Activated CD4-positive, alpha-beta memory T cell treated with anti-CD3 and anti-CD28 coated beads for 36 hours (primary cell): ENCODE measurements at places on chromosomes 5 and 9. TPM values are rescaled to one million over a fixed set of nuclear protein-coding genes. Genes with fewer than 3 reads are reported as not detected.

P4HA2 gene
- total RNA-seq, result 6.0 TPM

CHSY3 gene
- total RNA-seq, result not detected

SLC36A2 gene
- not detected for total RNA-seq

OR2K2 gene
- not detected for total RNA-seq

CMBL gene
- 1.2 TPM for total RNA-seq

DNA sequence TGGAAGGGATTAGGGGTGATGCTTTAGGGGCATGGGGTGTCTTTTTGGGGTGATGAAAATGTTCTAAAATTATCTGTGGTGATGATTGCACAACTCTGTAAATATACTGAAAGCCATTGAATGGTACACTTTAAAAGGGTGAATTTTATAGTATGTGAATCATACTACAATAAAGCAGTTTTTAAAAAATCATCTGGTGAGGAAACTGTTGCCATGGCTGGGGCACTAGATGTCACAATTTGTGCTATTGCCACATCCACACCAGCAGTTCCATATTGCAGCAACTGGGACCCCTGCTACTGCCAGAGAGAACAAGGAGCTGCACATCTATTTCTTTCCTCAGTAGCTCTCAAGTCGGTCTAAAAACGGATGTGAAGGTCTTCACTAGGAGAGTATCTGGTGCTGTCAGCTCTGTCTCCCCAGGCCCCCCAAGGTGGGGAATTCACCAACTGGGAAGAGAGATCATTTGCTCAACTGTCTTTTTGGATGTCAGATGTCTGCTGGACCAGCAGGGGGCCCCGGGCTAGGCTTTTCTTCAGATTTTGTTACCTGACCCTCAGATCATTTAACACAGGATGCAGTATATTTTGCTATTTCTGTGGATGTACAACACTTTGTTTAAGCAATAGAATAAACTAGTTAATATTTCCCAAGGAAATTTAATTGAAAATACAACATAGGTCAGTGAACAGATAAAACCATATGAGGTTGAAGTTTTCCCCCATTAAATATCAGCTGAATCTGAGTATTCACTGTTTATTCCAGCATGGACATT is 13.2 kb downstream of the CMYA5 start:
- peak; percentile 48 for DNase-seq

DNA sequence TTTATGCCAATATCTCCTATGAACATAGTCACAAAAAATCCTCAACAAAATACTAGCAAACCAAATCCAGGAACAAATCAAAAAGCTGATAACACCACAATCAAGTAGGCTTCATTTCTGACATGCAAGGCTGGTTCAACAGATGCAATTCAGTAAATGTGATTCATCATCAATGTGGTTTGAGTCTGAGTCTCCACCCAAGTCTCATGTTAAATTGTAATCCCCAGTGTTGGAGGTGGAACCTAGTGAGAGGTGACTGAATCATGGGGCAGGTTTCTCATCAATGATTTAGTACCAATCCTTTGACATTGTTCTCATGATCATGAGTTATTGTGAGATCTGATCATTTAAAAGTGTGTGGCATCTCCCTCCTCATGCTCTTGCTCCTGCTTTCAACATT is 1072.7 kb downstream of the NR2F1-AS1 start:
- DNase-seq, result no peak

- no peak for DNase-seq
These were observed 25.2 kb downstream of the ANKRA2 start for GRCh38 chr5:73540192-73540591.

DNA sequence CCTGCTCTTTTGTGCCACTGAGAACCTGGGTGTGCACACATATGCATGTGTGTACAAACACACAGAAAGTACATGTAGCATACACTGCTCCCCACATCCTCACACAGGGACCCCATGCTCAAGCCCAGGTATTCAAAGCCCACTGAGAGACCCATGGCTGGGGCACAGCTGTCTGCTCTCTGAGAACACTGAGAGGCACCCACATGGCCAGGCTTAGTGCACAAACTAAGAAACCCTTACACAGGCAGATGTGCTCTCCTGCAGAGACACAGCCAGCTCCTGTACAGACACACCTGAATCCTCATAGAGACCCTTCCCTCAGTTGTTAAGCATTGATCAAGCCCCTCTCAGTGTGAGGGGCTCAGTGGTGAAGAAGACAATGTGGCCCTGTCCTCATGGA is 92.5 kb downstream of the CACNA1B start:
- peak; percentile 2 for DNase-seq

INSL4 gene
- total RNA-seq, result not detected

CTXN3 gene
- not detected for total RNA-seq

- no peak for DNase-seq
These were observed 25.6 kb downstream of the SLC12A2 start for GRCh38 chr5:128109138-128109537.

- DNase-seq, result no peak
These were observed 20.0 kb upstream of the CEP72 start for GRCh38 chr5:592158-592557.

GRCh38 chr5:144151026-144151425 is 19.4 kb downstream of the YIPF5 start:
- no peak for DNase-seq

B4GALT1 gene
- total RNA-seq, result 76.6 TPM

DNA sequence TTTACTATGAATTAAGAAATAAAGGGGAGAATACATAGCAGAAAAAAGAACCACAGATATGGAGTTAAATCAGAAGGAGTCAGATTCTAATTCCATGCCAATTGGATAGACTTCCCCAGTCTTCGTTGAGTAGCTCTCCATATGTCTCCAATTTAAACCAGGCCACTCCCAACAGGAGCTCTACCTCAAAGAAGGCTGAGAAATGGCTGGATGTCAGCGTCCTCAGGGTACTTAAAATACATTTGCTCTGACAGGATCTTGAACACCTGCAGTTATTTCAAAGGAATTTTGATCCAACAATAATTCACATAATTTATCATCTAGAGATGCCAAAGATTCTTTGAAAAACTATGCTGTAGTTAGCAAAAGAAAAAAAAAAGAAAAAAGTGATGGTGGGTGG is 133.9 kb upstream of the FBN2 start:
- no peak for DNase-seq

- DNase-seq, result no peak
These were observed 22.7 kb downstream of the CLTA start for GRCh38 chr9:36213387-36213786.

DNA sequence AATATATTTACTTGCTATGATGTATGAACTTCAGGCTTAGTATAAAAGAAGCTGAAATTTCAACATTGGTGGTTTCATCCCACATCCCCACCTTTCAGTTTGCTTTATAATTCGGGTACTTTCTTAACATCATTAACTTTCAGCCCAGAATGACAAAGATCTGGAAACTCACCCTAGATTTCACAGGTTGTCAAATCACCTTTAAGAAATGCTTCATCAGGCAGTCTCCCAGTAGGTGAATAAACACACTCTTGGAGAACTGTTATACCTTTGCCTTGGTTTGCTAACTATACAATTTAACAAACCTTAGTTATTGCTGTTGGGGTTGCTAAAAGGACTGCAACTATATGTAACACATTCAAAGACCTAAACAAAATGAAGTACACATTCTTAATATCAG is 54.4 kb downstream of the MLANA start:
- DNase-seq, result no peak

PCDHGB3 gene
- total RNA-seq, result not detected

DNA sequence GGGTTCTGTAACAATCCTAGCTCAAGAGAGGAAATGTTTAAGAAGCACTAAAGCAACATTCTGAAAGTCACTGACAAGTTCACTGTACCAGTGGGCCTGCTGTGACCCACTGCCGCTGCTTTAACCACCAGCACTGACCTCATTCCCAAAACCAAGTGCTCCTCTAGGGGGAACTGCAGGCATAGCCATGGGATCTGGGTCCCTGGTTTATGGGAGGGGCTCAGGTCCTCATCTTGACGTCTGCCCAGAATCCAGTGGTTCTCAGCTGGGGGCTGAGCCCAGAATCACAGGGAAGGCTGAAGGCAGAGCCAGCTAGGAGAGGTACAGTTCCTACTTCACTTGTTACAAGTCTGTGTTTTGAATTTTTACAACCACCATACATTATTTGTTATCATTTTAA is 36.1 kb upstream of the SLC2A8 start:
- peak; percentile 13 for DNase-seq

DNA sequence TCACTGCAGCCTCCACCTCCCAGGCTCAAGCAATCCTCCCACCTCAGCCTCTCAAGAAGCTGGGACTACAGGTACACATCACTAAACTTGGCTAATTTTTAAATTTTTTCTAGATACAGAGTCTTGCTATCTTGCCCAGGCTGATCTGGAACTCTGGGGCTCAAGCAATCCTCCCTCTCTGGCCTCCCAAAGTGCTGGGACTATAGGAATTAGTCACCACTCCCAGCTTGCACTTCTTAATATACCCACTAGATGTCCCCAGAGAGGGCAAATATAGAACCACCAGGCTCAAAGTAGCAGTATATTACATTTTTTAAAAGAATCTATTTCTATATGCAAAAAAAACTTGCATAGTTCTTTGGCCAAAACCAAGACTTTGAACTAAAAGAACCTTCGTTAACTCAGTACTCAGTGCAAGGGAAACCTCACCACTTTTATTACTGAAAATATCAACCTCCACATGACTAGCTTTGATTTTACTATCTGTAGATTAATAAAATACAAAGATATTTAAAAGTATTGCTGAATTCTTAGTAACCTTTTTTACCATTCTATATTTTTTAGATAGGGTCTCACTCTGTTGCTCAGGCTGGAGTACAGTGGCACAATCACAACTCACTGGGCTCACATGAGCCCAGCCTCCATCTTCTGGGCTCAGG is 25.8 kb upstream of the HSD17B3 start:
- peak; percentile 52 for DNase-seq

GABRP gene
- total RNA-seq, result not detected

CORO2A gene
- 9.9 TPM for total RNA-seq

DNA sequence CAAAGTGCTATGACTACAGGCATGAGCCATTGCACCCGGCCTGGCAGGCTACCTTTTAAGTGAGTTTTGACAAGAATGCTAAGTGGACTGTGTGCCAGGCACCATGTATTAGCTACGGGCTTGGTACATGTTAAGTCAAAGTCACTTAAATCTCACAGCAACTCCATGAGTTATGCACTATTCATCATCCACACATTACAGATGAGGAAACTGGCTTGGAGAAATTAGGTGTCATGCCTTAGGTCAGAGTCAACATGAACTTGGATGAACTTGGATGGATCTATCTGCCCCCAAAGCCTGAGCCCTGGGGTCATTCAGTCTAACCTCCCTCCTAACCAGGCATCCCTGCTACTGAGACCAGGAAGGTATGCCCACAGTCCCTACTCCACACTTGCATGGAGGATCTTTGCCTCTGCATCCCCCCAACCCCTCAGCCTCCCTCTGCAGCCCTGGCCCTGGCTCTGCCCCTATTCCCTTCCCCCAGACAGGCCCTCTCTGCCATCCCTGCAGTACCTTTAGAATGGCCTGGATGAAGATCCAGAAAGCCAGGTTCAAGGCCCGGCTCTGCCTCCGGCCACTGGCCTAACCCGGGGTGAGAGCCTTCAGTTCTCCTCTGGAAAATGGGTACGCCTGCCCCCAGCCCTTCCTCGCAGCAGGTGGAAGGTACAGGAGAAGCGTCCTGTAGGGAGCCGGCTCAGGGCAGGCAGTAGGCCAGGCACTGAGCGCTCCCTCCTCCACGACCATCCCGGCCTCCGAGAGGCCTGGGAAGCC is 685 bp upstream of the ADGRD2 start:
- DNase-seq, result no peak

DNA sequence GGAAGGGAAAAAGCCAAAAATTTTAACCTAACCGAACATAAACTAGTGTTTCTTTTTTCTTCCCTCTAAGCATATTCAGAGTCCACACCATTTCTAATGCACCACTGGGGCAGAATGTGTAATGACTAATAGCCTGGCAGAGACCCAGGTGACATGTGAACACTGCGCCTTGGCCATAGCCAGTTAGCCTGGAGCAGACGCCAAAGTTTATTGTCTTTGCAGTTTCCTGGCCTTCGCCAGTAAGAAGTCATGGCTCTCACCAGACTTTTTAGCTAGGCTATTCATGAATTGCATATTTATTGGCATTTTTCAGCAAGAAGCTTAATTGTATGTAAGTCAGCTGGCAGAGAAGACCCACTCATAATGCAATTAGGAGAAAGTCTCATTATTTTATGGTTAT is 182.8 kb upstream of the SLC27A6 start:
- DNase-seq, result no peak

DNA sequence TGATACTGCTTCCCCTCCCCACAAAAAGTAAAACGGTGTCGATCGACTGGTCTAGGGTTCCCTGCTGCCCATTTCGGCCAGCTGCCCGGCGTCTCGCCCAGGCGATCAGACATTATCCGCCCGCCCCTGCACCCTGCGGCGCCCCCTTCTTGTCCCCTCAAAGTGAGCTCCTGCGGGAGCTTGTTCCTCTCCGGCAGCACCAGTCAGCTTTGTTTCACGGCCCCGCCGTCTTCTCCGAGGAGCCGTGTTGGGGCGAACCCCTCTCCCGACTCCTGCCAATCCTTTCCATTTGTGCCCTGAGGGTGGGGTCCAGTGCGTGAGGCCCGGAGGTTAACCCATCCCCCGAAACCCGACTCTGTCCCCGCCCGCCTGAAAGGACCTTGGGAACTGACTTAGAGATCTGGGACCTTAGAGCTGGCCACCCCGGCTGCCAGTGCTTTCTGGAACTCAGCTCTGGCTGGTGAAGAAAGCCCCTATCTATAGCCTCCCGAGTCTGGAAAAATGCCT is 518 bp downstream of the UBE2B start:
- DNase-seq, result peak; percentile 61

GRM6 gene
- total RNA-seq, result not detected

FAM221B gene
- not detected for total RNA-seq

- DNase-seq, result no peak
These were observed at the start of gene ZNF454 for GRCh38 chr5:178940569-178941360. Gene ZNF454, plus strand, starts transcription at chr5:178941198. Its CDS starts 1,594 bp downstream, at chr5:178942792.

SOWAHA gene
- total RNA-seq, result not detected

- no peak for DNase-seq
These were observed 94.1 kb downstream of the DENND1A start for GRCh38 chr9:123835821-123836220.

DNA sequence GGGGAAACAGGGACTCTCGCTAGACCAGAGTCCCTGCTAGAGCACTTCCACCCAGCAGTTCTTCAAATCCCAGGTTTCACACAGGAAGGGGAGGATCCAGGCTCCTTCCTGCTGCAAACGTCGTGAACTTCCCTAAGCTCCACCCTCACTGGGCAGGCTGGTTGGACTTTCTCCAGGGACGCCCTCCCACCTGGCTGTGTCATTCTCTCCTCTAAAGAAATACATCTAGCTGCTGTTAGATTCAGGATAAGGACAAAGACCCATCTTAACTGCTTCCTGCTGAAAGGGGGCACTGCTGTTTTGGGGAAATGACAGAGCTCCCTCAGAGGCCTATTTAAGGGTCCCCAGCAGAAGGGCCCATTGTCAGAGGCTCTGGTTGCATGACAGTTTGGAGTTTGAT is 230.7 kb downstream of the SEMA6A start:
- DNase-seq, result no peak

GRCh38 chr5:132227235-132227484 is 493 bp downstream of the P4HA2 start:
- no peak for DNase-seq
